ENCODE measurements at places on chromosomes 12 and 14.
A peak's percentile ranks its signal among the peaks of the same experiment; 100 is the strongest.

GRCh38 chr12:26748741-26749431 is 84.1 kb downstream of the ITPR2 start:
- DNase-seq = no peak

DNA sequence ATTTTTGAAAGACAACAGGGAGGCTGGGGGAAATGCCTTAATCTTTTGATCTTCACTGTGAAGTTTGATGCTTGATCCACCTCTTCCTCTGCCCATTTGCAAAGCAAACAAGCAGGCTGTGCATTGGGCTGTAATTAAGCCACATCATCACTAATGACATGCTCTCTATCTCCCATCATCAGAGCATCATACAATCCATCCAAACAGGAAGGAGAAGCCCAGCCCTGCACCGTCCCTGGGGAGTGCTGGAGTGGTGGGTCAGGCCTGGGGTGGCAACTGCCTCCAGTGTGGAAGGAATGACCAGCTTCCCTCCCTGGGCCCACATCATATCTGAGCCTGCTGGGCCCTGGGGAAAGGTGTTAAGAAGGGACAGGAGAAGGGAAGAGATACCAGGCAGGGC is 6.9 kb upstream of the KRT74 start:
- DNase-seq = peak; percentile 28

DNA sequence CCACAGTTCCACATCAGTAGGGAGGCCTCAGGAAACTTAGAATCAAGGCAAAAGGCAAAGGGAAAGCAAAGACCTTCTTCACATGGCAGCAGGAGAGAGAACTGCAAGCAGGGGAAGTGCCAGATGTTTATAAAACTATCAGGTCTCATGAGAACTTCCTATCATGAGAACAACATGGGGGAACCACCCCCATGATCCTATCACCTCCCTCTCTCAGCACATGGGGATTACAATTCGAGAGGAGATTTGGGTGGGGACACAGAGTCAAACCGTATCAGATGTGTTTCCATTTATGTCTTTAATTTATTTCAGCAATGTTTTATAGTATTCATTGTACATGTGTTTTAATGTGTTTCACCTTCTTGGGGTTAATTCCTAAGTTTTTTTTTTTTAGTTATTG is 25.8 kb downstream of the METAP2 start:
- DNase-seq = no peak

DNA sequence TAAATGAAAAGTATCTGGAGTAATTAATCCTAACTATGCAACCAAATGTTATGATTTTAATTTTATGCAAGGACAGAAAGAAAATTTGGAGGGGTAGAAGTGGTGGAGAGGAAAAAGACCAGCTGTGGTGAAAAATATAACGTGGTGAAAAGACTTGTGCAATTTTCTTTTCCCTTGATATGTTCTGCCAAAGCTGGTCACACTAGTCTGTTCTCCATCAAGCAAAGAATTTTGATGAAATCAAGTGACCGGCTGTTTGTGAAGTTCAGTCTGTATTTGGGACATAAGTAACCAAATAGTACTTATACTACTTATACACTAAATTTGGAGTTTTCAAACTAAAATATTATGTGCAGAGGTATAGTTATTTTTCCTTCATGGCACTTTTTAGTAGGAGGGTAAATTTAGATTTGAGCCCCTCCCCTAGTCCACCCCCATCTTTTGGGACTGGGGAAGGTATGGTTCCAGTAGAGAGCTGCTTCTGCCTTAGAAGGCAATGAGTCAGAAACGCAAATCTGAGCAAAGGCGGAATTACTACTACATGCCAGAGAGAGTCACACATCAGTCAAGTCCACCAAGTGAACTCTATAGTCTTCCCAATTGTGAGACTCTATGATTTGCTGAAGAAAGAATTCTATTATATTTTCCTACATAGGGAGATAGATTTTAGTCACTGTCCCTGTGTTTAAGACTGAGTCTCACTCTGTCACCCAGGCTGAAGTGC is 229.7 kb downstream of the SLC25A21 start:
- no peak for DNase-seq

GRCh38 chr12:25958428-25959070 is at the start of gene RASSF8:
Gene RASSF8 (plus strand): TSS chr12:25958682. CDS start chr12:26055344, 96,662 bp downstream.
- no peak for DNase-seq

- no peak for DNase-seq
These were observed 10.1 kb downstream of the PGAM5 start for GRCh38 chr12:132720606-132721345.

GRCh38 chr12:118984161-118984943 is 3.0 kb downstream of the SRRM4 start:
- peak; percentile 36 for DNase-seq

- DNase-seq = no peak
These were observed 838.2 kb upstream of the MGAT4C start for GRCh38 chr12:87094356-87094755.

DNA sequence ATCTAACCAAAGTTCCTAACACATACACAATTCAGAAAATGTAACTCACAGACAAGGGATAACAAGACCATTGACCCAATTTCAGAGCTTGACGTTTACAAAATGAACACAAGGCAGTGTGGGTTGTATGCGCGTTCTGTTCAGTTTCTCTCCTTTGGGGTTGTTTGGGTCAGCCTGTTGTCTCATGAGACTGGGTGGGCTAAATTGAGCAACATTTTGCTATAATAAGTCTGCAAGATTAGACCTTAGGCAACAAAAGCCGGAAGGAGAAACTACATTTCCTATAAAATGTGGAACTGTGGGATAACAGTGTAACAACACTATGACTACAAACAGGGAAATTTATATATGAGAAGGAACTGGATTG is 18.8 kb upstream of the LTA4H start:
- DNase-seq = no peak

DNA sequence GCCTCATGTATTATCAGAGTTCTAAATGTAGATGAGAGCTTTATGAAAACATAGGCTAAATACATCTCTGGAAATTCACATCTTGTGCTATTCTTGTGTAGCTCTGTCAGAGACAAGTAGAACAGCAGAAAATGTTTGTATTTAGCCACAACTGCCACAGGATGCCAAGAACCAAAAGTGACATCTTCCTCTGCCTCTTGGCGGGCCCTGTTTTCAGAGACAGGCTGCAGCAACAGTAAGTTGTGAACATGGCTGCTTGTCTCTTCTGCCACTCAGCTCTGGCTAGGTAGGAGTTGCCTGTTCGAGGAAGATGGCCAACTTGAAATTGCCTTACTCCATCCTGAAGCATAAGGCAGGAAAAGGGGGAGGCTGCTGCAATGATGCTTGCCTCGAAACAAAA is 30.4 kb downstream of the SETD3 start:
- no peak for DNase-seq

DNA sequence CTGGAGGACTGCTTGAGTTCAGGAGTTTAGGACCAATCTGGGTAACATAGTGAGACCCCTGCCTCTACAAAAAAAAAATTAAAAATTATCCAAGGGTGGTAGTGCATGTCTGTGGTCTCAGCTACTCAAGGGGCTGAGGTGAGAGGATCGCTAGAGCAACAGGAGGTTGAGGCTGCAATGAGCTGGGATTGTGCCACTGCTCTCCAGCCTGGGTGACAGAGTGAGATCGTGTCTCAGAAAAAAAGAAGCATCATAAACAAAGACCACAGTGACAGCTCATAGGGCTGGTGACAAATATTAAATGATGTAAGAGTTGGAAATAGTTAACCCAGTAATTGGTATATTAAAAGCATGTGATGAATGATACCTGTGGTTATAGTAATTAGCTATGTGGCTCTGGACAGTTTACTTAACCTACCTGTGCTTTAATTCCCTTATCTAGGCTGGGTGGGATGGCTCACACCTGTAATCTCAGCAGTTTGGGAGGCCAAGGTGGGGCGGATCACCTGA is 68.0 kb downstream of the GSC start:
- DNase-seq = no peak

DNA sequence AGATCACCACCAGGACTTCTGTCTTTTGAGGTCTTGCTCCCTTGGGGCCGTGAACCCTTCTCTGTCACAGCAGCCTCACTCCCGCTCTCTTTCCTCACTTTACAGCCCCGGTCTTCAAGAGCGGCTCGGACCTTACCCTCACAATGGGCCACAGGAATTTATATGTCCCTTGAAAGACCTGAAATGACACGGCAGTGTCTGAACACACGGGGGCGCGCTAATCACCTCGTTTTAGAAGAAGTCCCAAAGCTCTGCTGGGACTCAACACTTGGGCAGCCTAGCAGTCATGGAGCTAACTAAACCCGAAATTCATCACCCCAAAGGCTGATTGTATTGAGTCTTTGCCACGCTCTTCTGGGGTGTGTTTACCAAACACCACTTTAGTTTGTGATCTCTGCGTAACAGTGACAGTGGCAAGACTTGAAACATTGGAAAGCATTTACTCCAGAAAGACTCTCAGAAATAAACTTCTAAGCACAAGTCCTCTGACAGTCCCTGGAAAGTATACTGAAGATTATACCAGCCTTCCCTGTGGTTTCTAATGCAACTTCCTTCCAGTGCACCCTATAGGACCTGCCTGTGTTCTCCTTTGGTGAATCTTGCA is 29.0 kb downstream of the SERPINA11 start:
- DNase-seq = no peak

DNA sequence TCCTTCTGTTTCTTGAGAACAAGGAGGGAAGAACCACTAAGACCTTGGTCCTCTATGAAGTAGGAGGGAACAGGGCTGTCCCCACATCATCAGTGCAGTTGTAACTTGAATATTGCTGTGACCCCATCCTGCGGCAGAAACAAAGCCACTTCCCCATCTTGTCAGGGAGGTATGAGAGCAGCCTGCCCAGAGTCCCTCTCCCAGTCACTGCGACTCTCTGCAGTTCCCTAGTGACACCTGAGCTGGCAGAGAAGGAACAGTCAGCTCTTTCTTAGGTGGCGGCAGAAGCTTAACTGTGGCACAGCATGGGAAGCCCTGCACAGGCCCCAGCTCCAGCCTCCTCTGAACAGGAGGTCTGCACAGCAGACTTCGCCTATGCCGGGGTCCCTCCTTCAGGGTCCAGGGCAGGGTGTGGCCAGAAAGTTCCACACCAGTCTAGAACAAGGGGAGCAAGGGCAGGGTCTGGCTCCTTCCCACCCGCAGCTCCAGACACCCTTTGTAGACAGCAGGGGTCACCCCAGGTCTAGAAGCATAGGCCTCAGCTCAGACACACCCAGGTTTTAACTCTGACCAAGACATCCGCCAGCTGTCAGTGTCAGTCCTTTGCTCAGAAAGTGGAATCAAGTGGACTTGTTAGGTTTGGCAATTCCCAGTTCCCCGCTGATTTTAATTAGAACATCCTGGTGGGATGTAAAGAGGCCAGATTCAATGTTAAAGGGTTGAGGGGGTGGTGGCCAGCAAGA is 36.8 kb downstream of the DEGS2 start:
- no peak for DNase-seq

DNA sequence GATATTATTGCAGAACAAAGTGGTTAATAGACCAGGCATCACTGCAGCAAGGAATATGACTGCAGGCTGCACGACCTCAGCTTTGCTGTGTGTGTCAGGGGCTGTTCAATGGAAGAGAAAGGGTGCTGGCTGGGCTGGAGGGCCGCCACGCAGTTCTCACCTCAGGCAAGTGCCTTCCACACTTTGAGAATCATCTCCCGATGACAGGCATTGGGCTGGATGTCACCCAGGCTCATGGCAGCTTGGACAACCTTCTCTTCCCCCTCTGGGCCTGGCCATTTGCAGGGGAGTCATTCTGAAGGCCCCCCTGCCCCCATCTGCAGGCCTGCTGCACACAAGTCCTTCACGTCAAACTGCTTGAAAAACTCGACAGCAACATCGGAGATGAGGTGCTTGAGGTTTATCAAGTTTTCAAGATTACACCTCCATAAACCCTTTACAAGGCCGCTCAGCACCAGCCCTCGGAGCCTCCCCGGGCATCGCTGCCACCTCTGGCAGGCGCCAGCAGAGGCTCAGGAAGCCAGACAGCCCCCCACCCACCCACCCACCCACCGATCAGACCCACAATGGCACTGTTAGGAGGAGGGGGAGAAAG is 165.9 kb upstream of the GSC start:
- DNase-seq = no peak

GRCh38 chr12:93823616-93824391 is 146.6 kb downstream of the CRADD start:
- DNase-seq = no peak

Data from DMS153 (cell line).